SK-N-SH treated with all-trans-retinoic acid at 6 μM for 48 hours (cell line): ENCODE measurements at places on chromosomes 13 and 19.
A peak's percentile ranks its signal among the peaks of the same experiment; 100 is the strongest.

- peak; percentile 1; the same call in 1 of the 3 replicates for ATAC-seq
These were observed 4.1 kb downstream of the MAB21L1 start for GRCh38 chr13:35472323-35472881.

- peak; percentile 96 for ATAC-seq
These were observed 43.8 kb downstream of the DCT start for GRCh38 chr13:94435604-94436226.

- ATAC-seq = no peak
These were observed 454.1 kb upstream of the SGCG start for GRCh38 chr13:22726726-22727125.

GRCh38 chr19:54189145-54189734 lies at the start of gene MBOAT7:
TSS of gene MBOAT7 (minus strand) at chr19:54189580. CDS start at chr19:54188508, 1,072 bp downstream.
- peak; percentile 24 for ATAC-seq

DNA sequence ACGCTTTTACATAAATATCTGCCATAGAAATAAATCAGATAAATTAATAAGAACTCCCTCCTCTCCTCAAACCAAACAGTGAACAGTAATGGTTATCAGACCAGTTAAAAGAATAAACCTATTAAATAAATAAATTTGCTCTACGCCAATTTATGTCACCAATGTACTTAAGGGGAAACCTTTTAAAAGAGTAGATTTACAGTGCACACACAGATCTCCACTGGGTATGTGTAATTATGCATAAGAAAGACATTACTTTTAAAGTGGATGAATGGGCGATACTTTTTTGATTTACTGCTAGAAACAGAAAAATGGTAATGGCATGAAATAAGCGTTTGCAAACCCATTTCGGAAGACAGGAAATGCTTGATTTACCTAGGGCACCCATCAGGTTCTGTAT lies 34.9 kb upstream of the C19orf12 start:
- ATAC-seq = no peak

DNA sequence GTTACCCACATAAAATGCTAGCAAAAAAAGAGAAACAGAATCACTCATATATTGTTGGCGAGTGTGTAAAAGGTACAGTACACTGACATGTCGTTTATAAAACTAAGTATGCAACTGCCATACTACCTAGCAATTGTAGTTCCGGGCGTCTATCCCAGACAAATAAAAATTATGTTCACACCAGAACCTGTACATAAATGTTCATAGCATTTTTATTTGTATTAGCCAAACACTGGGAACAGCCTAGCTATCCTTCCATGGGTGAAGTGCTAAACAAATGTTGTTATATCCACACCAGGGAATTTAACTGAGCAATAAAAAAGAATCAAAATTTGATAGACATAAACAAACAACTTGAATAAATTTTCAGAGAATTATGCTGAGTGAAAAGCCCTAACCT lies 28.9 kb upstream of the POSTN start:
- ATAC-seq = no peak

GRCh38 chr13:114161644-114162532 lies 17.2 kb upstream of the CFAP97D2 start:
- no peak for ATAC-seq

DNA sequence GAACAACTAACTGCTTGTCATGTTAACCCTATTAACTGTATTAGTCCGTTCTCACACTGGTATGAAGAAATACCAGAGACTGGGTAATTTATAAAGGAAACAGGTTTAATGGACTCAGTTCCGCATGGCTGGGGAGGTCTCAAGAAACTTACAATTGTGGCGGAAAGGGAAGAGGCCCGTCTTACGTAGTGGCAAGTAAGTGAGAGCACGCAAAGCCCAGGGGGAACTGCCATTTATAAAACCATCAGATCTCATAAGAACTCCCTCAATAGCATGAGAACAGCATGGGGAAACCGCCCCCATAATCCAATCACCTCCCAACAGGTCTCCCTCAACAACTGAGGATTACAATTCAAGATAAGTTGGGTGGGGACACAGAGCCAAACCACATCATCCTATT lies 34.7 kb downstream of the PHF11 start:
- no peak for ATAC-seq

GRCh38 chr19:29538651-29539050 lies 12.9 kb downstream of the VSTM2B start:
- no peak for ATAC-seq

DNA sequence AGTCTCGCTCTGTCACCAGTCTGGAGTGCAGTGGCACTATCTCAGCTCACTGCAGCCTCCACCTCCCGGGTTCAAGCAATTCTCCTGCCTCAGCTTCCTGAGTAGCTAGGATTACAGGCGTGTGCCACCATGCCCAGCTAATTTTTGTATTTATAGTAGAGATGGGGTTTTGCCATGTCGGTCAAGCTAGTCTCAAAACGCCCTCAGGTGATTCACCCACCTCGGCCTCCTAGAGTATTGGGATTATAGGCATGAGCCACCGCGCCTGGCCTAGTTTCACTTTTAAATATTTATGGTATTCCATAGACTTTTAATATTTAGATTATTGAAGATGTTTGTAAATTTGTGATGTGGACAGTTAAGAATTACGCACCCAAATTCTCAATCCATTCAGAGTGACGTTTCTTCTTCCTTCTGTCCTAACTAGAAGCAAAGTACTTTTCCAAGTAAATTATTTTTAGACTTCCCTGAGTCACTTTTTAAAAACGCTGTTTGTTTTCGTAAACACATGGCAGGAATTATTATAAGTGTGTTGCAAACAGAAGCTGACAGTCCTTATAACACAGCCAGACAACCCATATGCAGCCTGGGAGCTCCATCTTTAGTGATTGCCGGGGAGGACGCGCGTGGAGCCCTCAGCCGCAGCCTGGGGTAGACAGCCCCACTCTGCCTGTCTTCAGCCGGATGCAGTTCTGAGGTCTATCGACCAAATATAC lies 131.7 kb downstream of the ATP11A start:
- ATAC-seq = no peak

DNA sequence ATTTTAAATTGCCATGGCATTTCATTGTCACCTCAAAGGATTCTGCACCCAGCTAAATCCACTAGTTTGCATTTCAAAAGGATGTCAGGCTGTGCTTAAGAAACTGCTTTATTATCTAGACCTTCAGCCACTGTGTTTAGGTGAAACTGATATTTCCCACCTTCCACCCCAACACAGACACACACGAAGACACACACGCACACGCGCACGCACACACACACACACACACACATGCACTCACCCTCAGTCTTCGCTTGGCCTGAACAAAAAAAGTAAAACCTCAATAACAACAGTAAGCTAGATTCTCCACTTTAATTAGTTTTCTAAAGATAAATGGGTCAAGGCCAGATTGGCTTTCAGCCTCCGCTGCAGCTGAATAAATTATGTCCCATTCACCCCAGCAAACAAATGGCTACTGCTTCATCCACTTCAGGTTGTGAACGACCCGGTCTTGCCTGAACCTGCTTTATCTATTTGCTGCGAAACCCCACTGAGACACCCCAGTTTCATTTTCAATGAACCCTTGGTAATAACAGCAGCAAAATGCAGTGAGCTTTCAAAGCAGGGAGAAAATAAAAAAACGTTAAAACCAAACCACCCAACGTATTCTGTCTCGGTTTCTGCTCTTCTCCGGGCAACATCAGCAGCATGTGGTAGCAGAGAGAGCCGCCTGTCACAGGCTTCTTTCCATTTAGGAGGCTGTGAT lies 166.8 kb downstream of the DCT start:
- no peak for ATAC-seq

GRCh38 chr19:11179716-11180297 lies 17.5 kb downstream of the KANK2 start:
- no peak for ATAC-seq

- ATAC-seq = no peak
These were observed 2.1 kb downstream of the SIAH3 start for GRCh38 chr13:45849408-45849807.

- no peak for ATAC-seq
These were observed 1.3 kb upstream of the RSPH6A start for GRCh38 chr19:45816236-45817009.

- ATAC-seq = peak; percentile 40
These were observed 730 bp upstream of the ABCC4 start for GRCh38 chr13:95301968-95302393.

DNA sequence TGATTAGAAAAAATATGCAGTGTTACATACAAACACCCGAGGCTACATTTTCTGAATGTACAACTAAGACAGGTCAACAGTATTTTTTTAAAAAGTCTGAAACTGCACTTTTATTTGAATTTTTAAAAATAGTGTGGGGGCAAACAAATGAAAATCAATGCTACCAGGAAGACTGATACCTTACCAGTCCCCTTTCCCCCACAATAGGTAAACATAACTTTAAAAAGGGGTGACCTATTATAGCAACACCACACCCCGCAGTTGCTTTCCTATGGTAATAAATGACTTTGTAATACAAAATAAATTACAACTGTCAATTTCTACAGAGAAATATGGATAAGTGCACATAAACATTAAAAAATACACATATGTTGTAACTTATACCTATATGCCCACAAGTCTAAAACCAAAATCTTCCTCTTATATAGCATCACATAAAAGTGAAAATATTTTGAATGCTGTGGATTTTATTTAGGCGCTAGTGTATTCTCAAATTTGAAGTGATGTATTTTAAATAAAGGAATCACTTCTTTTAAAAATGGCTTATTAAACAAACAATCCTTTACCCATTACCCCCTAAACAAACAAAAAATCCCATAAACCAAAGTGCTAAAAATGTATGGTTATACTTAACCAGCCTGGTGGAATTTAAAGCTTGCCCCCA lies 63.1 kb downstream of the KCNRG start:
- ATAC-seq = no peak

GRCh38 chr13:32669030-32669646 lies 82.9 kb downstream of the PDS5B start:
- peak; percentile 67 for ATAC-seq

GRCh38 chr13:41222259-41222852 lies 28.0 kb upstream of the KBTBD7 start:
- ATAC-seq = peak; percentile 88

DNA sequence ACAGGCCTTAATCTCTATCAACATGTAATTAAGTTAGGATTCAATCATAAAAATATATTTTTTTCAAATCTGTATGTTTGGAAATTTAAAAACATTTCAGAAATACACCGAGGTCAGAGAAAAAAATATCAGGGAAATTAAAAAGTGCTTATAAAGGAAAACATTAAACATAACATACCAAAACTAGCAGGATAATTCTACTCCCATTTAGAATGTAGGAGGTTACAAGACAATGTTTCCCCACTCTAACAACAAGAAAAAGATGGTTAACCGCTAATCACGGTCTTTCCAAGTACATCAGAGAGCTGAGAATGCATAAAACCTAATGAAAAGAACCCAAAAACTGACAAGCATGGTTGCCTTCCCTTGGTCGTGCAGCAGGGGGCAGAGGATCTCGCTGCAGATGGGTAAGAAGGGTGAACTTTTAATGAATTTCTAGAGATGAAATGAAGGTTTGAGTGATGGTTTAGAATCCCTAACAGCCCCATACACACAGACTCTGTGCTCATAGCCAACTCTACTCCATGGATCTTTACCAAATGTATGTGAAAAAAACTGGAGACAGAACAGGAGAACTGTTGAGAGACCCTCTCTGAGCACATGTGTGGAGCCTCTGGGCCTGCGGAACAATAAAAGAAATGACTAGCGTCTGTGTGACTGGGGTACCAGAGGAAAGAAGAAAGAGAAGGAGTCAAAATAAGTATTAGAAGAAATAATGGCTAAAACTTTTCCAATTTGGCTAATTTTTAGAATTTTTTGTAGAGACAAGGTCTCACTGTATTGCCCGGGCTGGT lies 51.3 kb upstream of the LSM14A start:
- ATAC-seq = peak; percentile 74

- ATAC-seq = no peak
These were observed 68.2 kb downstream of the NHLRC3 start for GRCh38 chr13:39106216-39107005.

- ATAC-seq = no peak
These were observed 19.4 kb downstream of the TSHZ3 start for GRCh38 chr19:31329819-31330218.

DNA sequence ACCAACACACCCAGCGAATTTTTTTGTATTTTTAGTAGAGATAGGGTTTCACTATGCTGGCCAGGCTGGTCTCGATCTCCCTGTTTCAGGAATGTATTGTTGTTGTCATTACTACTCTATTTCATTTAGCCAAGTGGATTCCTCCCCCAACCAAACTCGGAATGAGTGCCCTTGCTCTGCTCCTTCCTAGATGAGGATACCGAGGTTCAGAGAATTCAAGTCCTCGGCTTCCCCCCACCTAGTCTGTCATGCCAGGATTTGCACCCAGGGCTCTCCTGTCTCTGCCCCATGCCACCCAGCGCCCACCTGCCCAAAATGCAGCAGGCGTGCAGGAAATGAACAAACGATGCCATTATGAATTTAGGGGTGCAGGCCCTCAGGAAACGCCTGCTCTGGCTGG lies 3.5 kb upstream of the SPACA4 start:
- ATAC-seq = no peak

- no peak for ATAC-seq
These were observed at the start of gene AP2A1 for GRCh38 chr19:49766930-49767299. TSS of gene AP2A1 (plus strand) at chr19:49767001. CDS start at chr19:49767134, 133 bp downstream.

GRCh38 chr13:42119875-42120274 lies 71.4 kb downstream of the DGKH start:
- ATAC-seq = no peak

DNA sequence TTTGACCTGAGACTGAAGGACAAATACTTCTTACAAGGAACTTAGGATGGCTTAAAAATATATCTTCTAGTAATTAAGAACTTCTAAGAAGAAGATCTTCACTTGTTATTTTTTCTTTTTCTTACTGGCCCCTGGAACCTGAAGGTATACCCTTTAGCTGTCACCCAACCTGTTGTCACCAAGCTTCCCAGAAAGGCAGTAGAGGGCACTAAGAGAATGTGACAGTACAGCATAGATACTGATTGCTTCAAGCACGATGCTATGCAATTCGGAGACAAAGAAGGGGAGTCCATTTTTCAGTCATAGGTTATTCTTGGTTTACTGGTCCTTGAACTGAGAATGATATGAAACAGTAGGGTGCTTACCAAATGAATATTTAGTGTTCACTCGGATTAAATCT lies 208.3 kb upstream of the PCDH9 start:
- 0 out of 3 replicates have a peak, but pooled peaks have one; percentile 40 for ATAC-seq

GRCh38 chr13:51542346-51543242 lies 41.7 kb upstream of the WDFY2 start:
- ATAC-seq = peak; percentile 83

- ATAC-seq = peak; percentile 27; the same call in 2 of the 3 replicates
These were observed 7.9 kb upstream of the HSH2D start for GRCh38 chr19:16135430-16136127.

- ATAC-seq = no peak; the same call in 1 of the 3 replicates
These were observed 68.1 kb upstream of the HTR2A start for GRCh38 chr13:46964789-46965527.

DNA sequence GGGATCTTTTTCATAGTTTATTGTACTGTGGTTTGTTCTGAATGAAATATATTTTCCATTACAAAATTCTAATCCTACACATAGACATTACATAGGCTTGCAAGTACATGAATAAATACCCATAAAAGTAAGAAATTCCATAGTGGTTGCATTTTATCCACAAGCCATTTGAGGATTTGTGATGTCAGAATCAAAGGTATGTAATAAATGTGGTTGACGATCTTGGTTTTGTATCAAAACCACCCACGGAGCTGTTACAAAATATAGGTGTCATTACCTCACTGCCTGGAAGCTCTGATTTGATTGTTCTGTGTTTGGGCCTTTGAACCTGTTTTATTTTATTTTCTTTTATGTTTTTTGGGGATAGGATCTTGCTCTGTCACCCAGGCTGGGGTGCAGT lies 125.1 kb downstream of the NALCN start:
- ATAC-seq = no peak
